T-cell (primary cell): ENCODE measurements at places on chromosomes 1 and 21.

GRCh38 chr1:20376880-20377494 lies 86.3 kb downstream of the VWA5B1 start:
- DNase-seq = peak; percentile 37

- DNase-seq = peak; percentile 19
Measured at GRCh38 chr1:158506369-158506987, 34.5 kb downstream of the OR10R2 start.

DNA sequence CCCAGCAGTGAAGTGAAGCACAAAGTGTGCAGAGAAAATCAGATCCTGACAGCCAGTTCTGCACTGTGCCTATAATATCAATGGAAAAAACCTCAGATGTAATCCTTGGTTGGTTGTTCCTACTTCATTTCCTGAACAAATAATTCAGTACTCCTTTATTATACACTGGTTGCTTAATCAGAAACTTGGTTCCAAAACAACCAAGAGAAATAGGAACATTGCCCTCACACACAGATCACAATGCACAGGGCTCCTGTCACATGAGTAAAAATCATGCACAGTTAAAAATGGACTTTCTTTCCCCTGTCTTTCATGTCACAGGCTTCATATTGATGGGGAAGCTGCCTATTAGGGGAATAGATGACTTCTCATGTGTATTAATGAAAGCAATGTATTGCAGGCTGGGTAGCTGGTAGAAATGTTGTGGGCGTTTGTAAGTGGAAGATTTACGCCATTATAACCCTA lies 9.7 kb downstream of the DNASE2B start:
- no peak for DNase-seq

DNA sequence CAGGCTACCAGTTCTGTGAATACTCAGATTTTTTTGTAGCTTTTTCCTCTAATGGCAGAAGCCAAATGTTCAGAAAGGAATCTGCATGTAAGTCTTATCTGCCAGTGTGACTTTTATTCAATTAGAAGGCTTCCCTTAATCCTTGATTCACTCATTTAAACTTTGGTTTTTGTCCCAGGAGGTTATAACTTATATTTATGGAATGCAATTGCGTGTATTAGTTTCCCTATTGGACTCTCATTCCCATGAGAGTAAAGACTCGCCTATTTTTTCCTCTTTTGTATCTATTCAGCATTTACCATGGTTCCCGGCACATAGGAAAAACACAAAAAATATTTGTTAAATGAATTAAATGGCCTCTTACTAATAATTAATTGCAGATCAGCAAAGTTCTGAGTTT lies 3.5 kb downstream of the NTMT2 start:
- DNase-seq = no peak
